ENCODE measurements at places on chromosomes 3 and 15.

DNA sequence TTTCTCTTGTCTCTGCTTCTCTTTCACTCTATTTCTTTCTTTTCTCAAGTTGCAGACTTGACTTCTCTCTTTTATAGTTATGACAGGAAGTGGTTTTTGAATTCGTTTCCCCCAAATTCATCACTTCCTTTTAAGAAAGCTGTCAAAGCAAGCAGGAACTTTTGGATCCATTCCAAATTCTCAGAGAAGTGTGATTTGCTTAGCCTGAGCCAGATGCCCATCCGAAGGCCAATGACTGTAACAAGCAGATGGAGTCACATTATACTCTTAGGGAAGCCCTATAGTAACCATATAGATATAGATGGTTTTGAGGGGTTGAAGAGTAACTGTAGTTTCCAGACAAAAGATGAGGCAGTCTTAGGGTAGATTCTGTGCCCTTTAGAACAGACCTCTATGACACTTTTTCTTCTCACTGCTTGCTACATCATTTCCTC, 592.0 kb upstream of the KCNMB2 start:
- H3K36me3 ChIP-seq = no peaks in the 10 kb centered on the region
- H3K27me3 ChIP-seq = no peaks in the 10 kb centered on the region
- no peaks in the 10 kb centered on the region for H3K4me1 ChIP-seq
- no peak overlapping the region for H3K27ac ChIP-seq
- DNase-seq = no peak

DNA sequence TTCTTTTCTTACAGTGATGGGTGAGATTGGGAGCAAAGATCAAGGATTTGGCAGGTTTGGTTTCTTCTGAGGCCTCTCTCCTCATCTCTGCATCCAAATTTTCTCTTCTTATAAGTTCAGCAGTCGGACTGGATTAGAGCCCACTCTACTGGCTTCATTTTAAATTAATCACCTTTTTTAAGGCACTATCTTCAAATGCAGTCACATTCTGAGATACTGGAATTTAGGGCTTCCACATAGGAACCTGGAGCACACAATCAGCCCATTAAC, 56.5 kb upstream of the PLSCR4 start:
- no peak for DNase-seq
- no peak overlapping the region for H3K27ac ChIP-seq
- H3K4me1 ChIP-seq = peaks cover 5% of the 10 kb centered on the region
- no peaks in the 10 kb centered on the region for H3K36me3 ChIP-seq
- no peak overlapping the region for H3K4me3 ChIP-seq

GRCh38 chr3:130457671-130458070, 59.3 kb upstream of the COL6A6 start:
- H3K4me1 ChIP-seq = no peaks in the 10 kb centered on the region
- no peak overlapping the region for H3K4me3 ChIP-seq
- no peaks in the 10 kb centered on the region for H3K36me3 ChIP-seq
- H3K27me3 ChIP-seq = no peaks in the 10 kb centered on the region
- no peak overlapping the region for H3K27ac ChIP-seq

GRCh38 chr15:64022571-64022970, 23.7 kb downstream of the DAPK2 start:
- no peak overlapping the region for H3K27ac ChIP-seq
- peaks cover 7% of the 10 kb centered on the region for H3K4me1 ChIP-seq
- no peak for DNase-seq
- H3K4me3 ChIP-seq = no peak overlapping the region

GRCh38 chr3:156978481-156978961, 152.4 kb downstream of the LEKR1 start:
- H3K27me3 ChIP-seq = no peaks in the 10 kb centered on the region
- no peaks in the 10 kb centered on the region for H3K4me1 ChIP-seq
- no peak overlapping the region for H3K4me3 ChIP-seq
- no peak for DNase-seq
- no peak overlapping the region for H3K27ac ChIP-seq
- no peaks in the 10 kb centered on the region for H3K36me3 ChIP-seq

GRCh38 chr3:78029775-78030174, 989.9 kb downstream of the ROBO2 start:
- H3K36me3 ChIP-seq = no peaks in the 10 kb centered on the region
- no peak overlapping the region for H3K4me3 ChIP-seq
- H3K4me1 ChIP-seq = no peaks in the 10 kb centered on the region
- no peak overlapping the region for H3K27ac ChIP-seq
- no peaks in the 10 kb centered on the region for H3K27me3 ChIP-seq
- no peak for DNase-seq

DNA sequence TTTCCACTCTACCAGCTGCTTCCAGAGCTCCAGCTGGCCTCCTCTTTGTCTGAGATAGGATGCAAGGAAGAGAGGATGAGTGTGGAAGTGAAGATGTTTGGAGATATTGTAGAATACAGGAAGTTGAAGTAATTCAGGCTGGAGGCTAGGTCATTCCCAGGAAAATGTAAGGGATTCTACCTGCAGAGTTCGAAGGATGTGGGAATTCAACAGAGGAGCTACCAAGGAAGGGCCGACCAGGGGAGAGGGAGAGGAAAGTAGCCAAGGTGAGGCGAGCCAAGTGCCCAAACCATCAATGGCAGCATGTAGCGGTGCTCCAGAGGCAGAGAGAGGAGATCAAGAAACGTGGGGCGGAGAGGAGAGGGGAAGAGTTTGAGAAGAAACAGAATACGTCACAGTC, 49.0 kb upstream of the EPHB3 start:
- H3K27ac ChIP-seq = no peak overlapping the region
- no peak overlapping the region for H3K4me3 ChIP-seq
- H3K27me3 ChIP-seq = no peaks in the 10 kb centered on the region
- no peak for DNase-seq
- H3K36me3 ChIP-seq = no peaks in the 10 kb centered on the region
